Stimulated activated naive CD4-positive, alpha-beta T cell treated with Interleukin-2 at 50 U/mL for 16 hours (primary cell): ENCODE measurements at places on chromosomes 1 and 21.
A peak's percentile ranks its signal among the peaks of the same experiment; 100 is the strongest.

DNA sequence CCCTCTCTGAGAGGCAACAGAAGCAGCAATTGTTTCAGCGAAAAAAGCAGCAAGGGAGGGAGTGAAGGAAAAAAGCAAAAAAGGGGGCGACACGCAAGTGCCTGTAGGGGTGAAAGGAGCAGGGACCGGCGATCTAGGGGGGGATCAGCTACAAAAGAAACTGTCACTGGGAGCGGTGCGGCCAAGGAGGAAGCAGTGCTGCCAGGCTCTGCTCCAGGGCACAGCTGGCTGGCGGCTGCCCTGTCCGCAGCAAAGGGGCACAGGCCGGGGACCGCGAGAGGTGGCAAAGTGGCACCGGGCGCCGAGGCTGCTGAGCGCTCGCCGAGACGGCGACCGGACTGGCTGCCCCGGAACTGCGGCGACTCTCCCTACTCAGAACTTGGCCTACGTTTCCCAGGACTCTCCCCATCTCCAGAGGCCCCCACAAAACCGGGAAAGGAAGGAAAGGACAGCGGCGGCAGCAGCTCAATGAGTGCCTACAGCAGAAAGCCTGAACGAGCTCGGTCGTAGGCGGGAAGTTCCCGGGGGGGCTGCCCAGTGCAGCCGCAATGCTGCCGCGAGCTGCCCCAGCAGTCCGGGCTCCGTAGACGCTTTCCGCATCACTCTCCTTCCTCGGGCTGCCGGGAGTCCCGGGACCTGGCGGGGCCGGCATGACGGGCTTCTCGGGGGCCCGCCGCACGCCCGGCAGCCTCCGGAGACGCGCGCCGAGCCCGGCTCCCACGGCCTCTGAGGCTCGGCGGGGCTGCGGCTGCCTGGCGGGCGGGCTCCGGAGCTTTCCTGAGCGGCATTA, 1.0 kb upstream of the CDKN2C start:
- peak; percentile 48 for DNase-seq

DNA sequence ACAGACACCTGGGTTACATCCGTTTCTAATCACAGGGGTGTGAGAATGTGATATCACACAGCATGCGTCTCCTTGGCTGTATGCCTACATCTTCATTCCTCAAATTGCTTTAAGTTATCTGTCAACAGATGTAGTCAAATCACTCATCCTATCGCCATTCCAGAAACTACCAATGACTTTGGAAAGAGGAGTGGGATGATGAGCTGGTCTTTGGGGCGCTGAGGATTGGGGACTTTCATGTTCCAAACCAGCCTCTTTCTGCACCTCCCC, 104.8 kb downstream of the NAV1 start:
- DNase-seq = no peak

- DNase-seq = no peak
Measured at GRCh38 chr1:203675596-203676347, 49.1 kb downstream of the ATP2B4 start.

DNA sequence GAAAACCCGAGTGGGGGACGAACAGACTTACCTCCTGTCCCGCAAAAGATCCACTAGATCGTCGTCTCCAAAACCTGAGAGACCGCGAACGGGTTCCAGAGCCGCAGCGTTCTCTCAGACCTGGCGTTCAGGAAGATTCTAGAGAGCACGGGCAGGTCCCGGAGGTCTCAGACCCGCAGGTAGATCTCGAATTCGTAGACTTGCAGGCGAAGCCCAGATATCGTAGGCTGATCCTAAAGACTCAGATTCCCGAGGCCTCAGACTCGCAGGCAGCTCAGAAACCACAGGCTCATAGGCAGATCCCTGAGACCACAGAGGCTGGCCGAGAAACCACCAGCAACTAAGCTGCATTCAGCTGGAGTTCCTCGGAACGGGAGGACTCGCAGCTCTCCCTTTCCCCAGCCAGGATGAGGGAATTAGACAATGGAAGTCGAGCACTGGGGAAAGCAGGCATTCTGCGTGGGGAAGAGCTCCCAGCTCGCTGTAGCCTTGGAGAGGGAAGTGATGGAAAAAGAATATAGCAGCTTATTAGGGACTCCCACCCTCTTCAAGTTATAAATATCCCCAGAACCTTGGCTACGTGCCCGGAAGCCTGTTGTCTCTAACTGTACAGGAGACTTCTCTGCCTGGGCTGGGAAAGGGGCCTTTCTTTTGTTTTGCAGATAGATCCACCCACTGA, at the start of gene ZNF436:
Gene ZNF436, minus strand, starts transcription at position 502 of the 679 bp plus-strand sequence. CDS start 1,831 bp downstream, outside the sequence.
- no peak for DNase-seq

DNA sequence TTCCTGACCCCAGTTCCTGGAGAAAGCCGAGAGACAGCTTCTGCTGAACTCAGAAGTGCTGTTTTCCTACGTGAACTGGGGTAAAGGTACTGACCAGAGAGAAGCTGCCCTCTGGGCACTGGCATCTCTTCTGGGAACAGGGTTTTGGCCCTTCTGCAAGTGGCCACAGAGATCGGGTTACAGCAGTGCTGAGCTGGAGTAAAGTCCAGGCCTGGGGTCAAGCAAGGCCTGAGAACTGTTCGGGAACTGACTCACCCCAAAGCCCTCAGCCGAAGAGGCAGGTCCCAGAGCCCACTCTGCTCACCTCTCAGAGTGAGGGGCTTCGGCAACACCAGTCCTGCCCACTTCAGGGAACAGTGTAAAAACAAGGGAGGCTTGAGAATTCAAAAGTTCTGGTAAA, 177.2 kb upstream of the RUNX1 start:
- DNase-seq = no peak

GRCh38 chr1:3170561-3171453, 101.8 kb downstream of the PRDM16 start:
- no peak for DNase-seq

- no peak for DNase-seq
Measured at GRCh38 chr1:117608758-117609157, 2.9 kb downstream of the TENT5C start.

DNA sequence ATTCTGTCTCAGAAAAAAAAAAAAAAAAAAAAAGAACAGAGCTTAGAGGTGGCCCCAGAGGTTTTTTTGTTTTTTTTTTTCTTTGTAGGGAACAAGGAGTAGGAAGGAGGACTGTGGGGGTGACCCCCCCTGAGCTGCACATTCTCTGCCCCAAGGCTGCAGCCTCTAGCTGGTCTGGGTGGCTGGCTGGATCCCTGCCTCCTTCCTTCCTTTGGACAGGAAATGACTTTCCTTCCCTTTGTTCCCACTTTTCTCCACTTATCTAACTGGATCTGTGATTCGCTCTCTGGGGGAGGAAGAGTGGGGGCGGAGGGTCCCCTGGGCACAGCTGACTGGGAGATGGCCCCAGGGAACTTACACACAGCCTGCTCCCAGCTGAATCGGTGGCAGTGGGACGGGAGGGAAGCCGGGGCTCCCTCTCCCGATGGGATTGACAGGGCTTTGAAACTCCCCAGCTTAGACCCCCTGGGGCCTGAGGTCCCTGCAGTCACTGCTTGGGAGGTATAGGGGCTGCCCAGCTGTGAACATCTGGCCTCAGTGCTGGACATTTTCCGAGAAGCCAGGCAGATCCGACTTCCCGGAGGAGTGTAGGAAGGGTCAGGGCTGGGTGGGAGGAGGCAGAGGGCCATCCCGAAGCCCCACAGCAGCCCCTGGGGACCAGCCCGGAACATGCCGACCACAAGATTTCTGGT, 2.1 kb downstream of the FBLIM1 start:
- no peak for DNase-seq

GRCh38 chr1:15885701-15886610, 38.4 kb downstream of the SPEN start:
- no peak for DNase-seq

DNA sequence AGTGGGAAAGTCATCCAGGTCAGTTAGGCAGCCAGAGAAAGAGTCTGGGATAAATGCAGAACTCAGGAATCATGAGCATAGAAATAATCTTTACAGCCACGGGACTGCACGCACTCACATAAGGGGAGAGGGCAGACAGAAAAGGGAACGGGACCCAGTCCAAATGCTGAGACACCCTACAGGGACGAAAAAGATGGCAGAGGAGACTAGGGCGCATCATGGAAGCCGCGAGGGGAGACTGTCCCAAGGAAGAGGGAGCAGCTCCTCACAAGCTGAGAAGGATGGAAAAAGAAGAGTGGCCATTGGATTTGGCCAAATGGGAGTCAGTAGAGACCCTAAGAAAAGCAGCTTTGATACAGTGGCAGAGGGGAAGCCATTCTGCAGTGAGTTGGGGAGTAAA, 102.9 kb upstream of the TLR5 start:
- DNase-seq = no peak

GRCh38 chr1:160996178-160996577, 24.8 kb downstream of the F11R start:
- DNase-seq = no peak

DNA sequence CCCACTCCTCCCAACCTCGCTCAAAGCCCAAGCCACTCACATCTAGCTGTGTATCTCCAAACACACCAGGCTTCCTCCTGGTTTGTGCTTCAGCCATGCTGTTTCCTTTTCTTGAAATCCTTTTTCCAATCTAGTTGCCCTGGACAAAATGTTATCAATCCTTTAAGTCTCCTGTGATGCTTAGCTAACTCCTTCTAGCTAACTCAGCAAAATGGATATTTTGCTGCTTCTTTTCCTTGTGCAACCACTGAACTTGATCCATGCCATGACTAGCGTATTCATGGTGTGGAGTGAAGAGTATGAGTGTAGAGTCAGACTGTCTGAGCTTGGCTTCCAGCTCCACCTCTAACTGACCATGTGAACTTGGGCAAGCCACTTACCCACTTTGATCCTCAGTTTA, 33.9 kb upstream of the FAM78B start:
- DNase-seq = no peak

GRCh38 chr1:46643368-46643775, 24.8 kb downstream of the ATPAF1 start:
- DNase-seq = no peak

- no peak for DNase-seq
Measured at GRCh38 chr1:28136169-28136921, 40.1 kb downstream of the PTAFR start.

GRCh38 chr1:224274970-224275626, 54.9 kb downstream of the NVL start:
- DNase-seq = no peak

DNA sequence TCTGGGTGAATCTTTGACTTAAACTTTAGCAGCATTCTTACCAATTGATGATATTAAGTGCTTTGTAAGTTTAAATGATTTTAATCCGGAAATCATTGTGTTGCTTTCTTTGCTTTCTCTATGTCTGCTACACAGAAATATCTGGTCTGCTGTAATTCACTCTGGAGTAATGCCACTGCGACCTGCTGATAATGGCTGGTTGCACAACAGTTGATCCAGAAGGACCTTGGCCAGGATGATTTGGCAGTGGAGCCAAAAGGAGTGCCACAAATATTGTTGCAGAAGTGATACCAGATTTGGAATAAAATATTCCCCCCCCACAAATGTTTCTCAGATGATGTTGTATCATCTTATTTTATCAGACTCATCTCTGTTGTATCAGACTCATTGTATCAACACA, 2063.9 kb downstream of the MRPL39 start:
- DNase-seq = no peak

DNA sequence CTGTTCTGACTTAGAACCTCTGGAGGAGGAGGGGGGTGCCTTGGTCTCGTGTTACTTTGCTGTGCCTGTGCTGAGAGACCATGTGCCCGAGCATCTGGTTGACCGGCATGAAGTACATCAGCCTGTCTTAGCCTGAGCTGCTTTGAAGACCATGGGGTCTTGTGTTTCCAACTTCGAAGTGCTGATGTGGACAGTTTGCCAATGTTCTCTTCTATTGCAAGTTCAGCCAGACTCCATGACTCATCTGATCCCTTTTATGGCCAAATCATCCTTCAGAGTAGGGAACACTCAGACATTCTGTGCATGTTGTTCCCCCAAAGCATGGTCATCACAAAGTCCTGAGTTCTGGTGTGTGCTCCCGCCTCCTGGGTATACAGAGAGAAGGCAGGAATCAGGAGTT, 6.0 kb upstream of the PLA2G2C start:
- DNase-seq = no peak

DNA sequence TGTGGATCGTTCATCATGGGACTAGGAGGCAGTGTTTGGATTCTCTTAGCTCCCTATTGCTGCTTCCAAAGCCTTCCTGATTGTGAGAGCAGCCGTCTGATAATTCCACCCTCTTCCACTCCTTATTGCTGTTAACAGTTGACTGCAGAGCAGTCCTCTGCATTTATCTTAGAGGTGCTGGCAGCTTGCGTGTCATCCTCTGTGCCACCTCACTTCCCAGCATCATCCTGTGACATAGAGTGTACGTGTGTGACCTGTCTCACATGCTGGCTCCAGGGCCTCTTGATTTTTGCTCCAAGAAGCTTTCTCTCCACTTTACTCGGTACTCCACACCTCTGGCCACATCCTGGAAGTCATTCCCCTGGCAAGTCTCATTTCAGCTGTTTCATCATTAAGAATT, 53.0 kb upstream of the DYNLT5 start:
- DNase-seq = no peak

DNA sequence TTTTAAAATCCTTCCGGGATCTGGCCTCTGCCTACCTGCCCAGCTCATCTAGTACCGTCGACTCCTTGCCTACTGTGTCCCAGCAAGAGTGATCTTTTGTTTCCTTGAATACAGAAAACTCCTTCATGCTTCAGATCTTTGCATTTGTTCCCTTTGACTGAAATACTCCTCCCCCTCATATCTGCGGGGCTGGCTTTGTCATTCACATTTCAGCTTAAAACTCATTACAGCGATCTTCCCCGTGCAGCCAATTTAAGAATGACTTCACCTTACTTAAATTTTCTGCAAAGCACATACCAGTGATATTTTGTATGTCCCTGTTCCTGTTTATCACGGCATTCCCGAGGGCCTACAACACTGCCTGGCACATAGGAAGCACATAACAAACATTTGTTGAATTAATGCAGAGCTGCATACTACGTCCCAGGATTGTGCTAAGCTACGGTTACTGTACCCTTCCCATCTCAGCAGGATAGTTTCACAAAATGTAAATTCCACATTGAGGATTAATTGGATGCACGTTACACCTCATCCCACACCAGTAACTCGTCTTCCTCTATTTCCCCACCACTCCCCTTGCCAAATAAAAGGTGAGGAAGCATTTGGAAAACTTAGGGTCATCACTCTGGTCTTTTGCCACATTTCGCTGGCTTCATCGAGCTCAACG, 837 bp upstream of the DESI2 start:
- DNase-seq = no peak

GRCh38 chr1:54291276-54292001, 91.5 kb downstream of the MRPL37 start:
- DNase-seq = no peak

GRCh38 chr1:109292364-109292763, 9.4 kb upstream of the PSRC1 start:
- DNase-seq = no peak

DNA sequence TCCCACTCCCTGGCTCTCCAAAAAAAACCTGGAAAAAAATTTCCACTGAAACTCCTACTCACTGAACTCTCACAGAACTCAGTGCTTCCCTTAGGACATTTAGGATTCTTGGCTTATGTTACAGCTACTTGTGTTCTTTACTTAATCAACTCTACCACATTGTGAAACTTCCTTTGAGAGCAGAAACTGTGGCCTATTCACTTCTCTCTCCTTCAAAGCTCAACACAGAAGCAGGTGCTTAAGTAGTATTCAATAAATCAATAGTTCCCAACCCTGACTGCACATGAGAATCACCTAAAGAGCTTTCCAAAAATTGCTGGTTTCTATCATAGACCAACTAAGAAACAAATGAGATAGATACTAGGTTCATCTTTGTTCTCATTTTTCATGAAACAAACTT, 67.9 kb upstream of the DMRTA2 start:
- no peak for DNase-seq
